ENCODE measurements at places on chromosomes 6 and 20. TPM values are rescaled to one million over a fixed set of nuclear protein-coding genes. Genes with fewer than 3 reads are reported as not detected.

The ALDH5A1 gene
- total RNA-seq: 5.2 TPM

The PTCHD4 gene
- total RNA-seq: 0.31 TPM

The MCCD1 gene
- not detected for total RNA-seq

The ISM1 gene
- 0.39 TPM for total RNA-seq

GRCh38 chr6:167053895-167054530 is 54.8 kb downstream of the CEP43 start:
- DNase-seq: no peak

- no peak for DNase-seq
These were observed 109.1 kb downstream of the TSHZ2 start for GRCh38 chr20:53080969-53081871.

- no peak for DNase-seq
These were observed 5.6 kb downstream of the PLCG1 start for GRCh38 chr20:41142919-41143318.

All from GM23338 (cell line).